Activated CD4-positive, alpha-beta T cell treated with anti-CD3 and anti-CD28 coated beads, Interleukin-2, amount 50 U/mL, for 24 hours (primary cell): ENCODE measurements at places on chromosomes 12 and 14.

- DNase-seq, result no peak
Observed at GRCh38 chr12:127294651-127295210, 972.2 kb upstream of the TMEM132C start.

- no peak for DNase-seq
Observed at GRCh38 chr14:65357113-65357512, 55.4 kb upstream of the FUT8 start.

DNA sequence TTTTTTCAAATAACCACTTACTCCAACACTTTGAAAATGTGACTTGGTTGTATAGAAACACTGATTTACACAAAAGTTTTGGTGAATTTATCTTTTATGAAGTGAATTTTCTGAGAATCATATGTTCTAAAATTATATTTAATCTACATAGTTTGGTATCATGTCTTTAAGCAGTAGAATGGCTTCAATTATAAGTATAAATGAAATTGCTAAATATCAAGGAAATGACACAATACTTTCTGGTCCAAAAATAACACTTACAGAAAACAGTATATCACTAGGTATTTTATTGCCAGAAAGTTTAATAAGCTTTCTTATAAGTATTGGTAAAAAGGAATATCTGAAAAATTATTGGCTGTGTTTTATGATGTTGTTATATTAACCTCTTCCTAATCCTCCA lies 90.9 kb downstream of the SRGAP1 start:
- no peak for DNase-seq

DNA sequence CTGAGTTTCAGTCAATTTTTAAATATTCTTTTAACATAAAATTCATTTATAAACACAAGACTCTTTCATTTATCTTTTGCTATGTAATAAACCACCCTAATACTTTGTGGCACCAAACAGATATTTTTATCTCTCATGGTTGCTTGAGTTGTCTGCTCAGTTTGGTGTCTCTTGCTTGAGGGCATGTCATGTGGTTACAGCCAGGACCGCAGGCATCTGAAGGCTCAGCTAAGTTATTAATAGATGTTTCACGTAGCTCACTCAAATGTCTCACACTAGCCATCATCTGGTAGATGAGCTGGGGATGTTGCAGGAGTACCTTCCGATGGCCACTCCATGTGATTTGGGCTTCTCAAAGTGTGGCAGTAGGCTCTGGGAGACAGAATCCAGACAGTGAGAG lies 597.8 kb downstream of the ETNK1 start:
- no peak for DNase-seq

- no peak for DNase-seq
Observed at GRCh38 chr12:91179315-91179714, 3.3 kb downstream of the DCN start.
